ENCODE measurements at places on chromosomes 1 and 21. TPM values are rescaled to one million over a fixed set of nuclear protein-coding genes. Genes with fewer than 3 reads are reported as not detected.

SPRR2E gene
- not detected for total RNA-seq

HMGCS2 gene
- not detected for total RNA-seq

IGFN1 gene
- not detected for total RNA-seq

DNM3 gene
- total RNA-seq, result 2.1 TPM

TMEM82 gene
- not detected for total RNA-seq

ZFP69B gene
- total RNA-seq, result 3.5 TPM

RAB42 gene
- not detected for total RNA-seq

All from activated CD4-positive, alpha-beta T cell treated with anti-CD3 and anti-CD28 coated beads, Interleukin-2, amount 10 ng/mL, durations not matched to agents 7 days and 5 days (primary cell).